NCI-H524 treated with DMSO at 0.1 percent for 48 hours (cell line): ENCODE measurements at places on chromosomes 13 and 19.

DNA sequence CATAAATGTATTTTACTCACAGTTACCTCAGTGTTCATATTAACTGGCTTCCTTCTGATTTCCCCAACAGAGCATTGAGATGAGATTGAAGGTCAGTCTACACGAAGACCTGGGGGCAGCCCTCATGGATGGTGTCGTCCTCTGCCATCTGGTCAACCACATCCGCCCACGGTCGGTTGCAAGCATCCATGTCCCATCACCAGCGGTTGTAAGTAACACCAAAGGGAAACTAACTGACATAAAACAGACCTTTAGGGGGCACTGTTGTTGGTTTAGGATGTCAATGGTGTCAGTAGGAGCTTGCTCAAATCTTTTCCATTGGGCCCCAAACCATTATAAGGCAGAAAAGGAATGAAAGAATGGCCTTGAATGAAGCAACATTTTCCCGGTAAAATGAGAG is 68.2 kb downstream of the ESD start:
- DNase-seq = no peak

- DNase-seq = no peak
These were observed 84.8 kb downstream of the FLT1 start for GRCh38 chr13:28410096-28410495.

- no peak for DNase-seq
These were observed at the start of gene TRIM28 for GRCh38 chr19:58543826-58544590. TRIM28 (plus strand) TSS chr19:58544064; CDS start chr19:58544758, 694 bp downstream.

DNA sequence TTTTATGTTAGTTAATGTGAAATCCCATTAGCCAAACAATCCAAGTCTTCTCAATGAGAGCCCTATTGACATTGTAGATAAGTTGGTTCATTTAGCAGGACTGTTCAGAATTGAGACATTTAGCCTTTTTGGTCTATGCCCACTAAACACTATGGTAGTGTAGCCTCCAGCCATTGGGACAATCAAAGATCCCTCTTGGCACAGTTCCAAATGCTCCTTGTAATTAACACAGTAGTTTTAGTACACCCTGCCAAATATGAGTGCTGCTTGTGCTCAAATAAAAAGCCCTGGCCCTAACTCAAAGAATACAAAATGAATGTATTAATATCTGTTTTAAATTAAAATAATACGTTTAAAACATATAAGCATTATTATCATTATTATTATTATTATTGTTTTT is 15.4 kb upstream of the FAM216B start:
- DNase-seq = no peak

DNA sequence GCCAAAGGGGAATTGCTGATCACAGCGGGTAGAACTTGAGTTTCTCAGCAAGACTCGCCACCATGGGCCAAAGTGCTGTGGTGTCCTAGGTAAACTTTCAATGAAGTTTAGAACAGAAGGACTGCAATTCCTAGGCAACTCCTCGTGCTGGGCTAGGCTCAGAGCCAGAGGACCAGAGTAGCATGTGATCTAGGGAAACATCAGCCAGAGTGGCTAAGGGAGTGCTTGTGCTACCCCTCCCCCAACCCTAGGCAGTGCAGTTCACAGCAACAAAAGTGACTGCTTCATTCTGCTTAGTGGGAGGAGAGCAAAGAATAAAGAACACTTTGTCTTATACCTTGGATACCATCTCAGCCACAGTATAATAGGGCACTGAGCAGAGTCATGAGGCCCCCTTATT is 1658.6 kb upstream of the MIR17HG start:
- no peak for DNase-seq

DNA sequence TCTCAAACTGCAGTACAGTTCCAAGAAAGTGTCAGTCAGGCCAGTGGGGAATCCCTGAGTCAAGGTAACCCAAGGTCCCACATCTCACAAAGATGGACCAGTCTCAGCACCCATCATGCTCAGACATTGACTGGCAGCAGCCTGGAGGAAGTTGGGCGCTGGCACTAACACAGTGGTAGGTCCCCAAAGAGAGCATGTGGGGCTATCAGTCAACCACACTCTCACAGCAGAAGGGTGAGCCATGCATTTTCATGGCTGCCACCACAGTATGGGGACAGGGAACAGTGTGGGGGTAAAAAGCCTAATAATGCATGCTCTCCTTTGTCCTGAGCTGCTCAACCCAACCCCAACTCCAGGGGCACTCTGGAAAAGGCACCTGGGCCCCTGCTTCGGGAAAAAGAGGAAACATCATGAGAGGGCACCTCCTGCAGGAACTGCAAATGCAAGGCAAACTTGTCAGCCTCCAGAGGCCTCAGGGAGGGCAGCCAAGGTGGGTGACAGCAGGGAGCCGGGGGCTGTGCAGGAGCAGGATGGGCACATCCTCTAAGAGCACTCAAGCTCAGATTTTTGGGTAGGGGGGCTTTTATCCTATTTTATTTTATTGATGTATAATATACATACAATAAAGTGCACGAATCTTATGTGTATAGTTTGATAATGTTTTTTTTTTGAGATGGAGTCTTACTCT is 9.5 kb upstream of the PLEKHF1 start:
- DNase-seq = no peak

DNA sequence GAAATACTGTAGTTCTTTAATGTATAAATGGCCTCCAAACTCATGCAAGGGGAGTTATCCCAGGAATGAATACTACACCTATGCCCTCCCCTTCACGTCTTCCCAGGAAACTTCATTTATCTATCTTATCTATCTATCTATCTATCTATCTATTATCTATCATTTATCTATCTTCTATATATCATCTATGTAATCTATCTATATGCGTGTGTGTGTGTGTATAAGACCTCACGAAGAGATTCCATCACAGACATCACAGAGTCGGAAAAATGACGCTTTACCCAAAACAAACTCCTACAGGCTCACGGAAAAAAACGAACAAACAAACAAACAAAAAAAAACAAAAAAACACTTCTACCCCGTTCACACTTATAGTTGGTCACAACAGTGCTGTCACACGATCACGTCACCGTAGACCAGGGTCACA is 486 bp downstream of the ZNF529 start:
- DNase-seq = no peak

- DNase-seq = no peak
These were observed 284.9 kb downstream of the KLF12 start for GRCh38 chr13:73849292-73849691.

GRCh38 chr19:19445911-19446361 is 40.5 kb downstream of the GATAD2A start:
- DNase-seq = no peak

- DNase-seq = no peak
These were observed 1.3 kb upstream of the SHANK1 start for GRCh38 chr19:50720921-50721381.

GRCh38 chr19:48396824-48397176 is 3.3 kb downstream of the GRIN2D start:
- DNase-seq = no peak

DNA sequence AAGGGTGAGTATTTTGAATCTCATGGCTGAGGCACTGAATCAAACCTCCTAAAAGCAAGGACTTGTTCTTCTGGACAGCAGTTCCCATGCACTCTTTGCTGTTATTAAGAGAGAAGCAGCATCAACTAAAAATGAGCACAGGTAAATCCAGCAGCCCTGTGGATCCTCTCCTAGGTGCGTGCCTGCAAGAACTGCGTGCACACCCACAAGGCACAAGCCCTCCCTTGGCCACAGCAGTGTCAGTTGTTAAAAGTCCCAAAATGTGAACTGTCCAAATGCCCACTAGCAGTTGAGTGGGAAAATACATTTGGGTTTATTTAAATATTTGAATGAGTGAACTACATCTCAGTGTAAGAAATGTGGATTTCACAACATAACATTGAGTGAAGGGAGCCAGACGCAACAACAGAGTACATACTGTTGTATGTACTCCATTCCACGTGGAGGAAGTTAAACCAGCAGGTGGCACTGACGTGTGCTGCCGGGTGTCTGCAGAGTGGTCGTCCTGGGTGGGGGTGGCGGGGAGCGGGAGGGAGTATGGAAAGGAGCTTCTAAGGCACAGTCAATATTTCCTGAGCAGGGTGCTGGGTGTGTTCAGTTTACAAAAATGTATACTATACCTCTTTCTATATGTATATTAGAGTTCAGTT is 266.4 kb downstream of the NALCN start:
- no peak for DNase-seq

GRCh38 chr13:112845511-112846144 is 123.4 kb upstream of the MCF2L start:
- no peak for DNase-seq

- no peak for DNase-seq
These were observed 875.0 kb downstream of the SLITRK1 start for GRCh38 chr13:83007226-83007625.

DNA sequence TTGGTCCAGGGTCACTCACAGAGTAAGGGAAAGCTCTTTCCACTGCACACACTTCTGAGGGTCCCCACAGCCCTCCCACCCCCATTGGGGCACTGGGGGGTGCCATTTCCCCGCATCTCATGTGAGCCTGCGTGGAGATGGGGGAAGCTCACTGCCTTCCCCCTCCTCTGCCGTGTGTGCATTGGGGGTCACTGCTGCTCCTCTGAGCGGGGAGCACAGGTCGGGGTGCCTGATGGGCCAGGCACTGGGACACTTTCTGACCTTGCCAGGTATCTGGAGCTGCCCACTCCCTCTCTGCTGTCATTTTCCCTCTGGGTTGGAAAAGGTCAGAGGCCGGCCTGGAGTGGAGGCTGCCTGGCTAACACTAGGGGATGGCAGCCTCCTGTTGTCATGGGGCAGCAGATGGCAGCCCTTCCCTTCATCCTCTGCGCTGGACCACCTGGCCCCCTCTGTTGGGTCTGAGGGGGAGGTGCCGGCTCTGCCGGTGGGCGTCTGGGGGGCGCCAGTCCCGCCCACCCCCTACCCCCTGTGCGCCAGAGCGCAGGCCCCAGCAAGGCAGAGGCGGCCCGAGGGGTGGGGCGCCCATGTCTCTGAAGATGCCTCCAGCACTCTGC is 9.1 kb downstream of the SSBP4 start:
- peak; percentile 62 for DNase-seq
